Kidney glomerular epithelial cell (primary cell): ENCODE measurements at places on chromosomes 7 and 10.

DNA sequence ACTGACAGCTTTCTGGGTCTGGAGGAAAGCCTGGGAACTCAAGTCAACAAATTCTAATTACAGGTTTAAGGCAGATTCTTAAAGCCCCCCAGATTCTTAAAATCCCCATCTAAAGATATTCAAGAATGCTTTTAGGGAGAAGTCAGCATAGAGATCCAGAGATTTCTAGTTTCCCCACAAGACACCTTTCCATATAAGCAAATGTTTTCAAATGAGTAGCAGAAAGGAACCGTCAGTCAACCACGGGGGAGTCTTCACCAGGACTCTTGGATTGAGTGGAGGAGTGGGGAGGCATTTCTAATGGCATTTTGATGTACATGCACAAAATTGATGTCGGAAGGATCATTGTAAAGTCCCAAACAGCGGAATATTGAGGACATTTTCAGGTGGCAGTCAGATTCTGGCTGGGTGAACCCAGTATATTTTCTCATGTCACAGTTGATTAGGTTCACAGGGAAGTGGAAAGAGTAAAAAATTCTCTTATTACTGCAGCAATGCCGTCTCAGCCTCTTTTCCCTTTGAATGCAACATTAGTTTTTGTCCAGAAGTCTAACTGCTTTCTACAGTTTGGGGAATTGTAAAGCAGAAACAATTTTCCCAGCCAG is 191.7 kb upstream of the YAE1 start:
- DNase-seq, result no peak

DNA sequence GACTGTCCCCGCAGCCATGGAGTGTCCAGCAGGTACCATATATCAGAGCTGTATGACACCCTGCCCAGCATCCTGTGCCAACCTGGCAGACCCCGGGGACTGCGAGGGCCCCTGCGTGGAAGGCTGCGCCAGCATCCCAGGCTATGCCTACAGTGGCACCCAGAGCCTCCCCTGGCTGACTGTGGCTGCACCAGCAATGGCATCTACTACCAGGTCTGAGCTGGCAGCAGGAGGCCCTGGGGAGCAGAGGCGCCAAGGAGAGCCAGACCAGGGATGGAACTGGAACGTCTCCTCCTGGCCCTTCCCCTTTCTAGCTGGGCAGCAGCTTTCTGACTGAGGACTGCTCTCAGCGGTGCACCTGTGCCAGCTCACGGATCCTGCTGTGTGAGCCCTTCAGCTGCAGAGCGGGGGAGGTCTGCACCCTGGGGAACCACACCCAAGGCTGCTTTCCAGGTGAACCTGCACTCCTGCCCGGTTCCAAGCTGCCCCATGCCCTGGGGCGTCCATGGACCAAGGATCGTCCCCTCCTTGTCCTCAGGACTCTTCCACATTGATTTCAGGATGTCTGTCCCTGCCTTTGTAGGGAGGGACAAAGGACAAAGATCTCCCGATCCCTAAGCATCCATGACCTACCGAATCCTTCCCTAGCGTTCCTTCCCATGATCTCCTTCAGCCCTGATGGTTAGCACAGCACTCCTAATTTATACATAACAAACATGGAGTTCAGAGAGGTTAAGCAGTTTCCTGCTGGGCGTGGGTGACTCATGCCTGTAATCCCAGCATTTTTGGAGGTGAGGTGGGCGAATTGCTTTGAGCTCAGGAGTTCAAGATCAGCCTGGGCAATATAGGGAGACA is 33.3 kb downstream of the EPHB4 start:
- DNase-seq, result no peak

DNA sequence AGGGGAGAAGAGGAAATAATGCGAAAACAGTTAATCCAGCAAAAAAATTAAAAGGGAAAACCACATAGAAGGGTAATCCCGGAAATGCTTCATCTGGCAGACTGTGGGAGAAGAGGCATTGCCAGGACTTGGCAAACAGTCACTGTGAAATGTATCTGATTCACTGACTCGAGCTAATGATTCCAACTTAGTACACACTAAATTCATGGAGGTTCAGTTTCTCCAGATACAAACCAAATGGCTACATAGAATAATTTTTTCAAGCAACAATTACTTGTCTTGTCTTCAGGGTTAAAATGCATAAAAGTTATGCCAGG is 36.4 kb downstream of the GDI2 start:
- DNase-seq, result peak; percentile 64

DNA sequence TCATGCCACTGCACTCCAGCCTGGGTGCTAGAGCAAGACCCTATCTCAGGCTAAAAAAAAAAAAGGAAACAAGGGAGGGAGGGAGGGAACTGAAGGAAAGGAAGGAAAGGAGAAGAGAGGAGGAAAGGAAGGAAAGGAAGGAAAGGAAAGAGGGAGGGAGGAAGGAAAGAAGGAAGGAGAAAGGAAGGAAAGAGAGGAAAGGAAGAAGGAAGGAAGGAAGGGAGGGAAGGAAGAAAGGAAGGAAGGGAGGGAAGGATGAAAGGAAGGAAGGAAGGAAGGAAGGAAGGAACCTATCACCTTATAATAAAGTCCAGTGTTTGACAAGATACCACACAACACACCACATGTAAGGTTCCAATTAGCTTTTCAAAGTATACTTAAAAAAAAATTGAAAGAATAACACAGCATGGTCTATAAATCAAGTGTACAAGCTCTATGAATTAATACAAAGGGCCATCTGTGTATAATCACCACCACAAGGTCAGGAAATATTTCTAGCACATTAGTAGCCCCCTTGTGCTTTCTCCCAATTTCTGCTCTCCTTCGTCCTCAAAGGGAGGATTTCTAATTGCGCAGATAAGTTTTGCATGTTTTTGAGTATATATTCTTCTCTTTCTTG is 26.4 kb downstream of the RNF216 start:
- no peak for DNase-seq

- peak; percentile 53 for DNase-seq
Measured at GRCh38 chr7:47534322-47535034, 47.4 kb downstream of the TNS3 start.

GRCh38 chr7:23055582-23056178 is 41.8 kb upstream of the HYCC1 start:
- DNase-seq, result peak; percentile 69

DNA sequence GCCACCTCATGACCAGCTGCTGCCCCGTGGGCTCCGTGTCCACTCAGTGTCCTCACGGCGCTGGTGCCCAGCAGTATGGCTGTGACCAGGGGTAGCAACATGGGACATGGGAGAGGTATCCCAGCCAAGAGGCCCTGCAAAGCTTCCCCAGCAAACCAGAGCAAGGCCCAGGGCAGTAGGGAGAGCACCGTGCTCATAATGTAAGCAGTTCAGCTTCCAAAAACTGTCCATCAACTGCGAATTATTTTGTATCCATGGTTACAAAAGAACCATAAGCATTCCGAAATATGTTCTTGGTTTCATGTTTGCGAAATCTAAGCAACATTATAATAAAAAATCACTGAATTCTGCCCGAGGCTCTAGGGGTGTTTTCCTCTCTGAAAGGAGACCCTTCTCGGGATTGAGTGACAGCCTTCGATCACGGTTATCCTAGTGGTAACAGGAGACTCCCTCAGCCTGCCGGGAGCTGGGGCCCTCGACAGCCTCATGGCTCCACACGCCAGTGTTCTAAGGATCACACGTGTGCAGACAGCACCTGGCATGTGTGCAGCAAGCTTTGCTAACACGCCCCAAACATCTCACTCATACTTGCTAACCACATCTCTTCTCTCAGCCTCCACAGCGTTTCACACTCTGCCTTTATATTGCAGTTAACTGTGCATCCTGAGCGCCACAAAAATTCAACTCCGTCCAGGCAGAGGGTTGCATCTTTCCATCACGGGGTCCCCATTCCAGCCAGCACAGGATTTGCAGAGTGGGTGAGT is 117.6 kb downstream of the DIP2C start:
- DNase-seq, result no peak

DNA sequence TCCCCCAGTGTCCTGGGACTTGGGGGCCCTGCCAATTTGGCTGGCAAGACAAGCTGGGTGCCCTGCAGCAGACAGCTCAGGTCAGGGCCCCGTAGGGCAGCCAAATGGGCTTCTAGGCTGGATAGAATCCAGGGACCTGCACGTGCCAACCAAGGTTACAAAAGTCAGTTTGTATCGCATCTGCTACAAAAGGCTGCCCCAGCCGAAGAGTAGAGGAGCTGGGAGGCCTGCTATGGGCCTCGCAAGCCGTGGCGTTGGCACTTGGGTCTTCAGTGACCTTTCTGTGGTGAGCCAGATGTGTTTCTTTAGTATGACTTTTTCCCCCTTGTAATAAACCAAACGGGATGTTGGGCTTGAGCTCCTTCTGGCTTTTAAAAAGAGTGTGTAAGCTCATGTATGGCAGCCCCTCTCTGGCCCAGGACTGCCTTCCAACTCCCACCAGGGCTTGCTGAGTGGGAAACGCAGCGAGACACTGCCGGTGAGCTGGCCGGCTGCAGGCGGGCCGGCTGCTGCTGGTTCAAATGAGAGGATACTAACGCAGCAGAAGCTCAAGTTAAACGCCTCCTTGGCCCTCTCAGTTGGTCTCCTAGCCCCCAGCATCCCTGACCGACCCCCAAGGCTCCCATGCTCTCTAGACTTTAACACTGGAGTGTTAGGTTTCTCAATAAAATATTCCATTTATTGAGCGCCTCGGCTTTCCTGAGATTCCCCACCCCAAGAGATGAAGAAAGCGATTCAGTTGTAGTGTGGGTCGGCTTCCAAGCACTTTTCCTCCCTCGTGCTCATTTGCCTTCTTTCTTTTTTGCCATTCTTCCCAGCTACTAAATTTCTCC is 3.1 kb upstream of the HOXA10 start:
- no peak for DNase-seq

- no peak for DNase-seq
Measured at GRCh38 chr10:76311752-76312636, 880.6 kb downstream of the LRMDA start.

DNA sequence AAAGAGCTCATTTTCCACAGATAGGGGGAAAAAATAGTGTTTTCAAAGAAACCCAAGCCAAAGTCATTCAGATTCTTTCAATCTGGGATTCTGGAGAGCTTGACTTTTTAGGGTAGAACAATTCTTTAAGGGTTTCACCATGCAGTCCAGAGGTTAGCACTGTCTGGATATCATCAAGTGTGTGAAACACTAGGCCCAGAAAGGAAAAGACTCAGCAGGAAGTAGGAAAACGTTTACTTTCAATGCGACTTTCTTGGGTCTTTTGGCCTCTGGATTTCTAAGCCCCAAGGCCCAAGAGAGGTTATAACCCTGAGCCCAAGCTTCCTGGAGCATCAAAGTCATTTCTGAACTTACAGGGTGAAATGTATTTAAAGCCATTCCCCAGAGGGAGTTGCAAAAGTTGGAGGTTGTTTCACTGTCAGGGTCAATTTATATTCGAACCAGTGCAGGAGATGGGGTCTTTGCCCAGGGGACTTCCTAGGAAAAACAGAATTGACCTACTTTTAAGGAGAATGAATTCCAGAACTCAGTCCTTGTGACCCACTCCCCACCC is 158.0 kb downstream of the C7orf25 start:
- DNase-seq, result no peak

GRCh38 chr10:121886997-121887622 is 40.7 kb downstream of the ATE1 start:
- DNase-seq, result peak; percentile 56

DNA sequence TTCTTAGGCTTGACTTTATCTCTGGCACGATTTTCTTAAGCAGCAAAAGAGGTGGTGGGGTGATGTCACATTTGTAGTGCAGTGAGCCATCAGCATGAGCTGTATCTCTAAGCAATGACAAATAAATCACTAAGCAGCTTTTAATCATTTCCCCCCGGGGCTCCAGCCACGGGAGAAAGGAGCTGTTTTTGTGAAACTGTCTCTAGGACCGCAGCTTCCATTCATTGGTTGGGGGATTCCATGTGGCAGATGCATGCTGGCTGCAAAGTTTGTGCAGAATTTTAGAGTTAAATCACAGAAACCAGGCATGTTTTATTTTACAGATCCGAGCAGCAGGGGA is 464 bp downstream of the KIAA1217 start:
- DNase-seq, result no peak

- no peak for DNase-seq
Measured at GRCh38 chr10:60170250-60170649, 219.4 kb downstream of the ANK3 start.

- no peak for DNase-seq
Measured at GRCh38 chr10:114262496-114262895, 23.4 kb downstream of the VWA2 start.

DNA sequence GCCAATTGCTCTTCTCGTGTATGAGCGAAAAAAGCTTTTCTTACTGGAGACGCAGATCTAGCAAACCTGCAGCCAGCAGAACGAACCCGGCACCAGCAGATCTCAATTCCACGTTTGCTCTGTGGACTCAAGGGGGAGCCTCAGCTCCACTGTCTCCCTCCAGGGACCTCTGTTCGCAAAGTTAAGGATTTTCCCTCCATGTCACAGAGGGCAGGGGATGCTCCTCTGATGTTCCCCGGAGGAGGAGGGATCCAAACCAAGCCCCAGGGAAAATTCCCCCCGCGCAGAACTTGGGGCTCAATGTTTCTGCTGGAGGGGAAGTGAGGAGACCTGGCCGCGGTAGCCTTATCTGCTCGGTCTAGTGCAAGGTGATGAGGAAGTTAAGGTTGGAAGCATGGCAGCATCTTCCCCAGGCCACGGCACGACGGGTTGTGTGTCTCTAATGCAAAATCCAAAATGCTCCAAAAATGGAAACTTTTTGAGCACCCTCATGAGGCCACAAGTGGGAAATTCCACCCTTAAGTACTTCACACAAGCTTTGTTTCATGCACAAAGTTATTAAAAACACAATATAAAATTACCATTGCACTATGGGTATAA is 9.0 kb downstream of the IQCE start:
- DNase-seq, result no peak

GRCh38 chr10:61669161-61669725 is 6.5 kb downstream of the CABCOCO1 start:
- no peak for DNase-seq

- DNase-seq, result no peak
Measured at GRCh38 chr7:22725585-22725984, 1.4 kb upstream of the IL6 start.

DNA sequence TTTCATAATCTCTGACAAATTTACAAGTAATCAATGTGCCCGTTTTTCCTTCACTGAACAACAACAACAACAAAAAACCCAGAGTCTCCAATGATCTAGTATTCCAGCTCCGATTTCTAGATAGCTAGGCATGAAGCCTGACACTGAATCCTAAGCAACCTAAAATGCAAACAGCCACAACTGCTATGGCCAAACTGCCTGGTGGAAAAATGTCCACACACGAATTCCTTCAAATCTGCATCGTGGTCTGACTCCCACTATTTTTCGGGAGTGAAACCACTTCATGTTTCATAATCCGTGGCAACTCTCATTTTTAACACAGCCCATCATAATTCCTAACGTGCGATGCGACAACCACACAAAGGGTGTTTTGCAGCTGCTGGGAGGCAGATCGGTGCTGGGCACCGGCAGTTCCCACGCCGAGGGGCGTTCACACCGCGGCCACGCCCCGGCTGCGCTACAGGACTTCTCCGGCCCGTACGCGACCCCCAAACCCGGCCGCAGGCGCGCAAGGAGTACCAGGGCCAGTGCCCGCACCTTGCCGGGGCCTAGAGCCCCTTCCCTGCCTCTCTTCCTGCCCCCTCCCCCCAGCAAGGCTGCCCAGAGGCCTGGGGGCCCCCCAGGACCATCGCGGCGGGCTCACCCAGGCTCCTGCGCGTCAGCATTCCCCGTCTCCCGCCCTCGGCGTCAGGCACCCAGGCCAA is 814 bp downstream of the RUFY2 start:
- DNase-seq, result peak; percentile 52
